ENCODE measurements at places on chromosomes 2 and 18.

GRCh38 chr2:190781604-190782198, 98.9 kb upstream of the GLS start:
- peak; percentile 65 for DNase-seq

DNA sequence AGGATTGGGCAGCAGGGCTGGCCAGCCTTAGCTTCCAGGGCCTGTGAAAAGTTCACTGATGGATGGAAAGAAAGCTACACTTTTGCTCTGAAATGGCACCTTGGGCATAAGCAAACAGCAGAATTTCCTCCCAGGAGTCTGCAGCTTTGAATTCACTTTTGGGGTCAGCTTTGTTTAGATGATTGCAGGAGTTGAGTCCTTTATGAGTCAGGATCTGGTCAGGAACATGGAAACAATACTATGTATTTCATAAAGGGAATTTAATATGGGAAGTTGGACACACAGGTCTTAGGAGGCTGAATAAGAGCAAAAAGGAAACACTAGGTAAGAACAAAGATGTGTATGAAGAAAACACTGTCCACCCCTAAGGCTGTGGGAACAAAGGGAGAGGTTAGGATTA, 345.3 kb downstream of the TSN start:
- DNase-seq: no peak

DNA sequence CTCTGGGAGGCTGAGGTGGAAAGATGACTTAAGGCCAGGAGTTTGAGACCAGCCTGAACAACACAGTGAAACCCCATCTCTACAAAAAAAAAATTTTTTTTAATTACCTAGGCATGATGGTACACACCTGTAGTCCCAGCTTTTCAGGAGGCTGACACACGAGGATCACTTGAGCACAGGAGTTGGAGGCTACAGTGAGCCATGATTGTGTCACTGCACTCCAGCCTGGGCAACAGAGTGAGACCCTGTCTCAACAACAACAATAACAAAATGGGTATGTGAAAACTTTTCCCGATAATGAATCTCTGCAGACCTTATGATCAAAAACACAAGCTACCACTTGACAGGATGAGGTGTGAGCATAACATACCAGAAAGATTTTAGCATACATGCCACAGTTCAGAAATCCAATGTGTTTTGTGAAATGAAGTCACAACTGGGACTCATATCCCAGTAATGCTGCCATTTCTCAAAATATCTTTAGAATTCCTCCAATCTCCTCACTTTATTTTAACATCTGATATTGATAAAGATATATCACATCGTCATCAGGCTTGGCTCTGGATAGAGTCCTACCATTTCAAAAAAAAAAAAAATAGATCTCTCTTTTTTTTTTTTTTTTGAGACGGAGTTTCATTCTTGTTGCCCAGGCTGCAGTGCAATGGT, 74.0 kb upstream of the PELI1 start:
- no peak for DNase-seq

GRCh38 chr2:84486441-84487115, 27.5 kb upstream of the SUCLG1 start:
- no peak for DNase-seq

DNA sequence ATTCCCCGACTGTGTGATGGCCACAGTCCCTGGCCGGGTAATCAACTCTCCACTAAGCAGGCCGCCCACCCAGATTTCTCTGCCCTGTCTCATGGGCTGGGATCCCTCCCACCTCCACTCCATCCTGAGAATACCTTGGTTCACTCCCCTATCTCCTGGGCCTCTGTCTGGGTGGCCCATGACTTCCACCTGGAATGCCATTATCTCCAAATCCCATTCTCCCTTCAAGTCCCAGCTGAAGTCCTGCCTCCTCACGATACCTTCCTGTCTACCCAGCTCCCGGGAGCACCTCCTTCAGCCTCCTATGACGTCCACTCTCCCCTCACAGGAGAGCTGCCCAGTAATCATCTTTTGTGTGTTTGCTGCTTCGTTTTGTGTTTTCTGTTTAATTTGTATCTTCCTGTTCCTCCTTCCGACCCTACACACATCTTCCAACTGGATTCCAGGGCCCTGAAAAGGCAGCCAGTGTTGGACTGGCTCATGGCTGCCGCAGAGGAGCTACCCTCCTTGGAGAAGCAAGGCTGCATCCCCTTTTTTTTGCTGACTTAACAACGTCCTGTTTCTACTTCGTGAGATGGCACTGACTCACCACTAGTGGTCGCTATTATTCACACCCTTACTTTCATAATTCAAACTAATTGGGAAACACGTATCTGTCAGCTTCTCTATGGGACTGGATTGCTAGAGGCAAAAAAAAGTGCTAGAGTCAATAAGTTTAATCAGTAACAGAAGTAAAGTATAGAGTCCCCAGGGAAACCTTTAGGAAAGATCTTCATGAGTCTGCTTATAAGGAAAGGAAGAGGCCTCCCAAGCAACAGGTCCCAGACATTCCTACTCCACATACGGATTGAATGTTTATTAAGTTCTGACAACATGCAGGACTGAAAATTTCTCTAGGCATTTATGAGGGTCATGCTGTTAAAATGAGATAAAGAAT, 171.9 kb upstream of the GATA6 start:
- DNase-seq: peak; percentile 74

GRCh38 chr2:239884875-239885274, 140.3 kb downstream of the NDUFA10 start:
- no peak for DNase-seq

DNA sequence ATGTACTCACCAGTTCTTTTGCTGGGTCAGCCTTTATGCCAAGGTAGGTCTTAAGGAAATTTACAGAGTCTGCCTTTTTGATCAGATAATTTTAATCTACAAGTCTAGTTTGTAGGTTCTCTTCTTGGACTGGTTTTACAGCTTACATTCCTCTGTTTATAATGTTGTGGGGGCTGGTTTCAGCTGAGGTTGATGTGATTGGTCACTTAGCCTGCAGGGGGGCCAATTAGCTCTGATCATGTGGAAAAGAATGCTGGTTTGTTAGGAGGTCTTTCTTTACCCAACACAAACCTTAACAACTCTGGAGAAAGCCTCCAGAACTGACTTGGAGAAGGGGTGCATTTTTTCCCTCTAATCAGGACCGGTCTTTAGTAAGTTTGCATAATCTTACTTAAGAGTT, at the start of gene KCNJ13:
TSS of gene KCNJ13 (minus strand) at position 131 of the 400 bp plus-strand sequence. CDS start 5,203 bp downstream, outside the sequence.
- no peak for DNase-seq

- no peak for DNase-seq
Measured at GRCh38 chr2:147100406-147101035, 744.3 kb upstream of the ACVR2A start.

GRCh38 chr18:12088731-12089375, 4.8 kb upstream of the ANKRD62 start:
- no peak for DNase-seq

- DNase-seq: no peak
Measured at GRCh38 chr2:157722580-157723234, 94.0 kb upstream of the ACVR1C start.

DNA sequence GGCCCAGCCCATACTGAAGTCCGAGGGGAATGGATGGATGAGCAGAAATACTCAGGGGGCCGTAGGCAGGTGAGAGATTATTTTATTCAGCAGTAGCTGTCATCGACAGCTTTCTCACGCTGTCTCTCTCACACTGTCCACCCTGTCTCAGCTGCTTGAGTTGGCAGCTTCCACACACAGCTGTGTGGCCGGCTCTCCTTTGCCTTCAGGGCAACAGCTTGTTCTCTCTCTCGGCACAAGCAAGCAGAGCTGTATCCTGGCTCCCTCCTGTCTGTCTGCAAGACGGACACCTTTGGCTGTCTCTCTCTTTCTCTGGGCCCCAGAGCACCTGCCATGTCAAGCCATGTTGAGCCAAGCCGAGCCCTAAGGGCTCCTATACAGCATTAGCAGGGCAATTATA, 9.8 kb upstream of the PAPOLG start:
- no peak for DNase-seq

DNA sequence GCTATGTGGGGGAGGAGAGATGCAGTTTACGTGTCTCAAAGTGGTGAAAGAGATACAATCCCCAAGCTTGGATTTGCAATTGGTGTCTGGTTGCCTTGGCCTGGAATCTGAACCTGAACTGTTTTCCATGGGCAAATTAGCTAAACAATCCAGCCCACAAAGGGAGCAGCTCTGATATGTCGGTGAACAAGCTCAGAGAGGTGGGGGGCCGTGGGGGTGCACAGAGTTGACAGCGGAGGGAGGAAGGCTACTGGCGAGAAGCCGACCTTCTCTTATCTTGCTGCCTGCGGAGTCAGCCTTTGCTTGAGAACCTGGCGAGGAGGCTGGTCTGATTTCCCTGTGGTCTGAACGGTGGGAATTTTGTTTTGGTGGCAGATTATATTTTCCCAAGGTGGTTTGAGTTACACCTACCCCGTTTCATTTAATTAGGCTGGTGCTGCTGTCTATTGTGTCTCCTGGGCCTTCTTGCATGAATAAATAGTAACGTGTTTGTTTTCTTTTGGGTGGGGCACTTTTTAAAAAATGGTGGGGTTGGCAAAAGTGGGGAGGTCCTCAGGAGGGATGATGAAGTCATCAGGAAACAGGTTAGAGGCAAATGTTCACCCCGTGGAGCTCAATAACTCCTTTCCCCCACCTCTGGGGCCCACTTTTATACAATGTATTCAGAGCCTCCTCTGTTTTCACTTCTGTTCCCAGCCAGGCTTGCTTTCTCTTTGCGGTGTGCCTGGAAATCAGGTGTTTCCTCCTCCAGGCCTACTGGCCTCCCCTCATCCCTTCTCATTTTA, 80.9 kb upstream of the IGFBP5 start:
- no peak for DNase-seq

GRCh38 chr2:64493788-64494187, 30.3 kb upstream of the AFTPH start:
- DNase-seq: no peak

DNA sequence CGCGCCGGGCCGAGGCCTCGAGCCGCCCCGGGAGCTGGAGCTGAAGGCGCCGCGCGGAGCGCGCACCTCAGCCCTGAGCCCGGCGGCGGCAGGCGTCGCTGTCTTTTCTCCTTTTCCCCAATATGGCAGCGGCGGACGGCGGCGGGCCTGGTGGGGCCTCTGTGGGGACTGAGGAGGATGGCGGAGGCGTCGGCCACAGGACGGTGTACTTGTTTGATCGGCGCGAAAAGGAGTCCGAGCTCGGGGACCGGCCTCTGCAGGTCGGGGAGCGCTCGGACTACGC, 369 bp downstream of the SMCHD1 start:
- no peak for DNase-seq

DNA sequence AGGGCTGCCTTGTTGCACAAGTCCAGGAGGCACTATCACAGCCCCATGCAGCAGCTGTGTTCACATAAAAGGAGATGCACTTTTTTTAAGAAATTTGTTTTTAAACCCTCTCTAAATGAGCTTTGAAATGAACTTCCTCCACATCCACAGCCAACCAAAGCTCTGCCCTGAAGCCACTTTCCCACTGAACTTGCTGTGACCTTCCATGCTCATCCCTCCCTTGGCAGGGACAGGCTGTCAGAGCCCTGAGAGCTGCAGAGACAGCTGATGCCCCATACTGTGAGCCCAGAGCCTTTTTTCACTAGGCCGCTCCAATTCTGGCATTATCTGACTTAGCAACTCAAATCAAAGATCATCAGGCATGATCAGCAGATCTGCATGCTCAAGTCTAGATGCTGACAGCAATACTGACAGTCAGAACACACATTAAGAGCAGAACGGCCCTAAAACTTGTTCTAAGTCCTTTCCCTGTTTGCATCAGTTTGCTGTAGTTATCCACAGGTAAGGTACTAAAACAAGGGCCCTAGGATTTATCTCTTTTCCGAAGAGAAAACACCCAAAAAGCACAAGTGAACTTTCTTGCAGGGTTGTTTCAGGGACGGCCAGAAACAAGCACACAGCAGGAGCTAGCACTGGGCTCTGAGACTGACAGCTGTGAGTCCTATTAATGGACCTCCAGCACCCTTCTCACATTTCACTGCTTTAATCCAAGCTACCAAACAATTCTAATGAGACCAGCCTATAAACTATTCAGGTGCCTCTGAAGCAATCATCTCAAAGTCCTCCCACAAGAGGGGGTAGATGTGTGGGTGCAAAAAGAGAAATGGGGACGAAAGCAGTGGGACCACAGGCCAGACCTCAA, 34.9 kb downstream of the RNU4ATAC start:
- no peak for DNase-seq

DNA sequence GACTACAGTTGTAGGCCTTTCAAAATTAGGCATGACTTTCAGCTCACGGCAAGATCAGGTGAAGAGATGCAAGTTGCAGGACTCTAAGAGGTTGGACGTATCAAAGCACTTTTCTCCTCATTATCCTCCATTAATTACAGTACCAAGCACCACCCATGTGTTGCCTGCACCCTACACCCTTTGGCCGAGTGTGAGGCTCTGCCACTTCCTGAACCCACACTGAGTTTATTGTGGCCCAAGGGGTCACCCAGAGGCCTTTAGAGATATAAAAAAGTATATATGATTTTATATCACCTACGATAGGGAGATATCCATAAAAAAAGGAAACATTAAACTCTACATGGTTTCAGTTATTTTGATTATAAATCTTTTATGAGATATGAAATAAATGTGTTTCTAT, 2.8 kb downstream of the UGT1A8 start:
- DNase-seq: no peak

- DNase-seq: no peak
Measured at GRCh38 chr2:41829052-41829451, 218.8 kb upstream of the PKDCC start.

- no peak for DNase-seq
Measured at GRCh38 chr2:15809404-15809803, 130.9 kb upstream of the MYCN start.

DNA sequence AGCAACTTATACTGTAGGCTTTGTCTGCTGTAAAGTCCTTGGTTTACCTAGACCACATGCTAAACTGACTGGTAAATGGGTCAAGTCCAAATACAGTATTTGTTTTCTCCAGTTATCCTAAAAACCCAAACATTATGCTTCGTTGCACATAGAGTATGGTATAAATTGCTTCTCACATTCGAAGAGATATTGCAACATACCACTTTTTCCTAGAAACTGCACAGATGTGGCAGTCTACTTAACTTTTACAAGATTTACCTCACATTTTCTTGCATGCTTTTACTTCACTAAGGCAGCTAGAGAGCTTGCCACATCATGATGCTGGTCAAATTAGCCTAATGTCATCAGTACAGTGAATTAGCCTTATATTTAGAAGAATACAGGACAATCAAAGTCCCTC, 66.0 kb upstream of the SCN7A start:
- DNase-seq: no peak

GRCh38 chr2:71940695-71941094, 207.0 kb downstream of the CYP26B1 start:
- DNase-seq: no peak

GRCh38 chr2:170147576-170147975, 30.4 kb upstream of the MYO3B start:
- DNase-seq: no peak

DNA sequence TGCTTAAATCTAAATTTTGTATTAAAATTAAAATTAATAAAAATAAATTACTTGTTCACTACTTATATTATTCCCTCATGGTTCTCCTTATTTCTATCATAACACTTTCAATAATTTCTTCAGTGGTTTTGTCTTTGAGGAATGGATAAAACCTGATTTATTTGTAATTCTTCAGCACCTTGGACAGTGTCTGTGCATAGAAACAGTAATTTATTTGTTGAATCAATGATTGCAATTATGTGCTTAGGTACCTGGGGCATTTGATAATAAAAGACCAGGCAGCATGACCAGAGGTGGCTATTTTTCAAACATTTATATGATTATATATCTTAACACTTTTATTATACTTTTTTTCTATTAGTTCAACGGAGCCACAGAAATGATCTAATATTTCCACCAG, 1062.7 kb downstream of the DSC3 start:
- no peak for DNase-seq
